ENCODE measurements at places on chromosomes 4 and X.

DNA sequence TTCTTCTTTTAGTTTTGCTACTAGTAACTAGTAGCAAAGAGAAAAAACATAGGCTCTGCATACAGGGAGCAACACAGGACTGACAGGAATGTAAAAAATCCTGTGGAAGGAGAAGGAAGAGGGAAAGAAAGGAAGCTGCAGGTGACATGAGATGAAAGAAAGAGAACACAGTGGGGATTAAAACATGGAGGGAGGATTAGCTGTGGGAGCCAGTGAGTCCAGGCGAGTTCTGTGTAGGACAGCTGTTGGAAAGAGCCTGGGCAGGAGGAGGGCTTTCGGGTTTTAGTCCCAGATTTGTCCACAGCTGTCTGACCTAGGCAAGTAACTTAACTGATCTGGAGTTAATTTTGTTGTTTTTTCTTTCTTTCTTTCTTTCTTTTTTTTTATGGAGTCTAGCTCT lies 21.6 kb downstream of the CCNG2 start:
- DNase-seq = no peak

DNA sequence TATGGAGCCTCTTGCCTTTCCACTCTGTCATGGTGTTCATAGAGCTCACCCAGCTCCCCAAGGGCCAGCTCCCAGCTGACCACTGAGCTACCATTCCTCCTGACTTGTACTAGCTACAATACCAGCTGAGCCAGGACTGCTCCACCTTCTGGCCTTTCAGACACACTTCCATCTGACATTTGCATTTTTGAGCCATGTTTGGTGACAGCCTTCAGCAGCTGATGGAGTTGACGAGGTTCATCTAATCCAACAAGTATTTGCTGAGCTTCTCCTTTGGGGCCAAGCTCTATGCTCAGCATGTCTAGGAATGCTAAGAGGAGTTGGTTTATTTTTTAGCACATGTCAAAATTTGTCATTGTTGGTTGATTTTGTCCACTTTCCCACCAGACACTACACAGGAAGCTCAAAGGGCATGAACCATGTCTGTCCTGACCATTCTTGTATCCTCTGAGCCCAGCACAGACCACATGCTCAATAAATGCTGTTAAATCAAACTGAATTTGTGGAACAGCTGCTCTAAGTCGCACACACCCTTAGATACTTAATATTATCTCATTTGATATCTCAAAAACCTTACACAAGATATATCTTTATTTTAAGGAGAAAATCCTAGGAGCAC lies 142.6 kb upstream of the PPARGC1A start:
- peak; percentile 33 for DNase-seq

GRCh38 chrX:101595739-101596419 lies 21.9 kb downstream of the ARMCX6 start:
- peak; percentile 64 for DNase-seq

DNA sequence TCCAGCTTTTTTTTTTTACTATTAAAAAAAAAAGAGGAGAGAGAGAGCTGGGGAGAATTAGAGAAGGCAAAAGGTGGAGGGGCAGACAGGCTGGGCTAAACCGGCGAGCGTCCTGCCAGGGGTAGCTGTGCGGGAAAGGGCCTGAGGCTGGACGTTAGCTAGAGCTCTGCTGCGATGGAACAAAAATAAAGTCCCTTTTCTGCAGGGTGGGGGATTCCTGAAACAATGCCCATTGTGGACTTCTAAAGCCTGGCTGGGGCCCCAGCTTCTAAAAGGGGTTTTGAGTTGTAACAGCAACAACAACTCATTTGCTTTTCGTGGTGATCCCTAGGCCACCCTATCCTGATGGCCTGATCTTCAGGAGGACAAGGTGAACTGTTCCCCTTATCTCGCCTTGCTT lies 311.7 kb downstream of the FBXW7 start:
- DNase-seq = no peak

DNA sequence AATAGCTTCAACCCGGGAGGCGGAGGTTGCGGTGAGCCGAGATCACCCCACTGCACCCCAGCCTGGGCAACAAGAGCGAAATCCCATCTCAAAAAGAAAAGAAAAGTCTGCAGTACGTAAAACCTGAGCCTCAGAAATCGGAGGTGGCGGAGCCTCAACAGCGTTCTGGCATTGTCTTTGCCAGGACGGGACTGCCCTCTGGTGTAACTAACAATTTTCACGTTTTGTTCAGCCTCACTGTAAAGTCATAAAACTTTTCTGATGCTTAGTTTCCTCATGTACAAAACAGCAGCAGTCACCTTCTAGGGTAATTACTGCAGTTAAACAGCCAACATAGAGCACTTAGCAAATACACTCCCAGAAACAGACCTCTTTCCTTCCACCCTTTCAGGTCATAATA lies 121.7 kb downstream of the RBM47 start:
- no peak for DNase-seq

- DNase-seq = no peak
Measured at GRCh38 chr4:160251522-160252170, 1148.8 kb downstream of the RAPGEF2 start.

GRCh38 chr4:176898791-176899190 lies 106.1 kb upstream of the VEGFC start:
- no peak for DNase-seq

- no peak for DNase-seq
Measured at GRCh38 chrX:44747317-44747716, 96.5 kb upstream of the DUSP21 start.

GRCh38 chrX:4935846-4936245 lies 1222.4 kb upstream of the PRKX start:
- DNase-seq = no peak

DNA sequence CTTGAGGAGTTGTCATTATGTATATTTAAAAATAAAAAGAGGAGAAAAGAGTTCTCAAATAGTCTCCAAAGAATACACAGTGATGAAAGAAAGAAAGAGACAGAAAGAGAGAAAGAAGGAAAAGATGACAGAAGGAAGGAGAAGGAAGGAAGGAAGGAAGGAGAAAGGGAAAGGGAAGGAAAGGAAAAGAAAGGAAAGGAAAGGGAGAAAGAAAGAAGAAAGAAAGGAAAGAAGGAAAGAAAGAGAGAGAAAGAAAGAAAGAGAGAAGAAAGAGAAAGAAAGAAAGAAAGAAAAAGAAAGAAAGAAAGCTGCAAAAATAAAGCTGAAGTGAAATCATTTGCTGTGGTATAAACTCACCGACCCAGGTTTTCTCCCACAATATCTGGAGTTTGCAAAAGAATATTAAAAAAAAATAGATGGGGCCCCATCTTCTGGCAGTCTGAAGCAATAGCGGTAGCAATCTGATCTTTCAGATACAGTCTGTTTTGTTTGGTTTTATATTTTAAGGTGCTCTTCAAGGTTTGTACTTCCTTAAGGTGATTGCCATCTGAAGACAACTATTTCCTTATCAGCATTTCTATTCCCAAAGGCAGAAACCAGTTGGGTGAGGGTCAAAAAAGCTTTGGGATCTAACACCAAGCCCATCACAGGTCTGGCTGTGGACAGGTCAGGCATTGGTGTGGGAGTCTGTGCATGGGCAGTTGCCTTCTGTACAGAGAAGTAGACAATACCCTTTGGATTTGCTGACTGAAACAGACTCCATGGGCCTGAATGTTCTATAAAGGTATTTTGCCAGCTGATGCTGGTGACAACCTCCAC lies 160.4 kb downstream of the CPEB2 start:
- peak; percentile 76 for DNase-seq

DNA sequence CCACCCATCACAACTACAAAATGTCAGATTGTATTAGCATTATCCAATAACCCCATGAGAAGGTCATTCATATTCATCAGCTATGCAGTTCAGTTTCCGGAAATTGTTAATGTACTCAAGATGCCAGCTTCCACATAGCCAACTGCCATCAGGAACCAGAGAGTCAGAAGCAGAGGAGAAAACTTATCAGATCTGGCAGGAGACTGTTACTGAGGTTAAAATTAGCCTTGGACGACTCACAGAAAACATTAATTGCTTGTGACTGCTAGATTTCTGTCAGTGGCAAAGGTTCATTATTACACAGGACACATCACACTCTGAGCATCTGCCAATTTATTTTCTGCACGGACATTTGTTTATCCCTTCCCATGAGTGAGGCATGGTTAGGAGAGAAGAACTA lies 352.8 kb downstream of the DHRSX start:
- no peak for DNase-seq

DNA sequence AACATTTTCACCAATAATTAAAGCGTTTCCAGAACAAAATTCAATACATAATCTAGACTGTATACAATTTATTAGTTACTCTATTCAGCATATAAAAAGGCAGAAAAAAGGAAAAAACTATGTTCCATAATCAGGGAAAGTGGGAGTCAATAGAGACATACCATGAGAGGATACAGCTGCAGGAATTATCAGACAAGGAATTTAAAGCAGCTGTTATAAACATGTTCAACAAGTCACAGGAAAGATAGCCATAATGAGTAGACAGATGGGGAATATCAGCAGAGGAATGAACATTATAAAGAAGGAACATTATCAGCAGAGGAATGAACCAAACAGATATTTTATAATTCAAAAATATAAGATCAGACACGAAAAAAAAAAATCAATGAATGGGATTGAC lies 500.6 kb upstream of the RPS6KA3 start:
- no peak for DNase-seq

GRCh38 chrX:6674734-6675133 lies 139.8 kb upstream of the VCX3A start:
- no peak for DNase-seq
